AG08395 (cell line): ENCODE measurements at places on chromosomes 3 and 15.

DNA sequence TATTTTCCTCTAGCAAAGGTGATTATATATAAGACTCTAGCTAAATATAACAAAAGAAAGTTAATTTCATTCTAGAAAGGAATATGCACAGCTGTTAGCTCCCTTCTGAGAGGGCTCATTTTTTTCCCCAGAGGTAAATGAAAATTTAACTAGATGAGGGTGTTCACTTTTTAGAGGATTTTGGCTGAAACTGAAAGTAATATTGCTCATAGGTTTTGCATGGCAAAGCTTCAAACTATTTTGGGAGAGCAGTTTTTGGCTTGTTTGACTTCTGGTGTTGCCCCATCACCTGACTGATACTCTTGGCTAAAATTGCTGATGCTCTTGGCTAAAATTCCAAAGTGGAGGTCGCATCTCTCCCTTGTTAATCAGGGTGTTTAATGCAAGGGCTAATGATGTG, 311.9 kb downstream of the EDEM1 start:
- DNase-seq, result no peak

GRCh38 chr3:178512647-178513046, 23.6 kb upstream of the KCNMB2 start:
- DNase-seq, result no peak

DNA sequence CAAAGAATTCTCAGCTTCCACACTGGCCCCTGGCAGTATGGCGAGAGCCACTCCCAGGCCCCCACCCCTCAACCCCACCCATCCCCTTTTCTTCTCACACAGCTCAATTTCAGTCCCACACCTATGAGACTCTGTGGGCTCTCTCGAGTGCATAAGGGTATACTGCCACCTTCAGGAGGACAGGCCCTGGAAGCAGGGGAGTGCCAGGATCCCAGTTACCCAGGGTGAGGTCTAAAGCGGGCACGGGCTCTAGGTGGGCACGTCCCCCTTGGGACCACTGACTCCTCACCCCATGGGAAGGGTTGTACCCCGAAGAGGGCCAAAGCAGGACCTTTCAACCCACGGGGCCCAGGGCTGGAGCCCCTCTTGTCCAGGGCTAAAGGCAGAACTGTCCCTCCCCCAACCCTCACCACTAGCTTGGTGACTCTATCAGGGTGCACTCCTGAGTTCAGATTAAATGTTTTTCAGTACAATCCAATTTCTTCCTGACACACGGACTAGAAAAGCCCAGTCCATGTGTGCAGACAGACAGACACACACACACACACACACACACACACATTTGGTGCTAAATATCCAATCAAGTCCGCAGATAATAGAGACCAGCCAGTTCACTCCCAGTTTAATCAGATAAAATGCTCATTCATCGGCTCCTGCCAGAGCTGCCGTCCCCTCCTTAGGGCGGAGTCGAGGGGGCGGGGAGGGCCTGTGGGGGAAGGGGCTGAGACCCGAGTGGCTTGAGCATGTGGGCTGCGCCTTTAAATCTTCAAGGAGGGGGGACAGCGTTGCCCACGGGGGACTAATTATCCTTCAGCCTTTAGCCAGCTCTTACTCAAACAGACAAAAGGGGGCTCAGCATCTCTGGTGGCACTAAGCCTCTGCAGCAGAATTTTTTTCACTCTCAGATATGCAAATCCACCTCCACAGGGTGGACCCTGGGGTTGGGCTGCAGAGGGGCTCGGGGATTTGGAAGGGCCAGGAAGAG, 59.3 kb downstream of the CYP11A1 start:
- peak; percentile 86 for DNase-seq

GRCh38 chr3:144502402-144502801, 530.8 kb downstream of the DIPK2A start:
- no peak for DNase-seq

- DNase-seq, result no peak
Measured at GRCh38 chr3:31613654-31614053, 80.9 kb downstream of the STT3B start.

GRCh38 chr15:46442901-46443590, 808.2 kb downstream of the SQOR start:
- peak; percentile 61 for DNase-seq

- no peak for DNase-seq
Measured at GRCh38 chr3:65262548-65262947, 574.7 kb upstream of the ADAMTS9 start.

DNA sequence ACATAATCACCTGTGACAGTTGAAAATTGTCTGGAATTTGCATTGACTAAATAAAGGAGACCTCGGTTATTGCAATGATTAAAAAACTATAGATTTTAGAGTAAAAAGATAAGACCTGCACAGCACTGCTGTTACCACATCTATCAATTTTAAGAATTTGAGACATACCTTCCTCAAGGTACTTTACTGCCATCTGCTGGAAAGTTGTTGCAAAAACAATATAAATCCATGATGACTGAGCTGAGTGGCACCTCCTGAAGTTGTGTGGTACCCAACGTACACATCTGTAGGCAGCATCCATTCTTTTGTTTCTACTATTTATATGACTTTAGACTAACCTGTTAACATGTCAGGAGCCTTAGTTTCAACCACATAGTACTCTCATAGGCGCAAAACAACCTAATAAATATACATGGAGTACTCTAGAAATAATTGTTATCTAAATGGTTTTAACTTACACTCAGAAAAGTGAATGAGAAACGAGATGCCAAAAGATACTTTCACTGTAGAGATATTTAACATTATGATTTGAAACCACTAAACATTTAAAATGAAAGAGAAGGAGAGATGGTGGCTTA, 106.7 kb downstream of the GHSR start:
- peak; percentile 43 for DNase-seq

GRCh38 chr3:122917412-122917811, 110.2 kb downstream of the SEMA5B start:
- no peak for DNase-seq

DNA sequence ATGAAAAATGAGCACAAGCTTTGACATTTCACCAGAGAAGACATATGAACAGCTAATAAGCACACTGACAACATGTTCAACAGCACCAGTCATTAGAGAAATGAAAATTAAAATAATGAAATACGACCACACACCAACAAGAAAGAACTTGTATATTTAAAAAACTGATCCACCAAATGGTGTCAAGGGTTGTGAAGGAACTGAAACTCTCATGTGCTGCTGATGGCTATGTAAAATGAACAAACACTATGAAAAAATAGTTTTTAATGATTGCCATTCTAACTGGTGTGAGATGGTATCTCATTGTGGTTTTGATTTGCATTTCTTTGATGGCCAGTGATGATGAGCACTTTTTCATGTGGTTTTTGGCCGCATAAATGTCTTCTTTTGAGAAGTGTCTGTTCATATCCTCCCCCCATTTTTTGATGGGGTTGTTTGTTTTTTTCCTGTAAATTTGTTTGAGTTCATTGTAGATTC, 193.8 kb downstream of the SCAPER start:
- DNase-seq, result no peak

DNA sequence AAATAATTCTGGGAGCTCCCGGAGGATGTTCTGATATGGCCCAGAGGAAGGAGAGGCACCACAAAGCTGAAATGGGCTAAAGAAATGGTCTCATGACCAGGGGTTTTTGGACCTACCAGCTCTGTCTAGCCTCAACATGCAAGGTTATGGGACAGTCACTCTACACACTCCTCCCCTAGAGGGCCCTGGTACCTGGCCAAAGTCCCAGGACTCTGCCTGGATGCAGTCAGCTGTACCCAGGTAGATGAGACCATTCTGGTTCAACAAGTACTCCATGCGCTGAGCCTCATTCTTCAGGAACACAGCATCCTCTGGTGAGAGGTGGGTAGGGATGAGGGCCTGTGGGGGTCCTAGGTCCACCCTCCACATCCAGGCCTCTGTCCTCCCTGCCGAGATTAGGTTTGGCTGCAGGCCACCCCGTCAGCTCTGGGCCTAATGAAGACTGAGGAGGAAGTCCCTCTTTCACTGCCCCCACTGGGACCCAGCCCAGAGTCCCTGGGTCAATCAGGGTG, 9.5 kb downstream of the EPB42 start:
- DNase-seq, result no peak

GRCh38 chr3:58353722-58354553, 21.2 kb downstream of the PXK start:
- peak; percentile 43 for DNase-seq

DNA sequence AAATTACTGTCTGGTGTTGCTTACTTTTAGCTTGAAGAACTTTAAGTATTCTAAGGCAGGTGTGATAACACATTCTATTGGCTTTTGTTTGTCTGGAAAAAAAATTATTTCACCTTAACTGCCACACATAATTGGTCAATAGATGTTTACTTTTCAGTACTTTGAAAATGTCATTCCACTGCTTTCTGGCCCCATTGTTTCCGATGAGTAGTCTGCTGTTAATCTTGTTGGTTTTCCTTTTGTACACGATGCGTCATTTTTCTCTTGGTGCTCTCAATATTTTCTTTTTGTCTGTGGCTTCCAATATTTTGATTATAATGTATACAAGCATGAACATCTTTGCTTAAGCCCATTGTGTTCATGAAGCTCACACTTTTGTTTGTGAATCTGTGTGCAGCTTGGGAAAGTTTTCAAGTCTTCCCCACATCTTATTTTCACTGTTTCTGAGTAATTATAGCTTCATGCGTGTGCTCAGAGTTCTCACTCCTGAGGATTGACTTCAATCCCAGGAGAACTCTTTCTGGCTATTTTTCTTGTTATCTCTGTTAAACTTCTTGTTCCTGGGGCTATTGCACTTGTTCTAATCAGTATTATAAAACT, 664.7 kb downstream of the IGSF11 start:
- DNase-seq, result no peak

DNA sequence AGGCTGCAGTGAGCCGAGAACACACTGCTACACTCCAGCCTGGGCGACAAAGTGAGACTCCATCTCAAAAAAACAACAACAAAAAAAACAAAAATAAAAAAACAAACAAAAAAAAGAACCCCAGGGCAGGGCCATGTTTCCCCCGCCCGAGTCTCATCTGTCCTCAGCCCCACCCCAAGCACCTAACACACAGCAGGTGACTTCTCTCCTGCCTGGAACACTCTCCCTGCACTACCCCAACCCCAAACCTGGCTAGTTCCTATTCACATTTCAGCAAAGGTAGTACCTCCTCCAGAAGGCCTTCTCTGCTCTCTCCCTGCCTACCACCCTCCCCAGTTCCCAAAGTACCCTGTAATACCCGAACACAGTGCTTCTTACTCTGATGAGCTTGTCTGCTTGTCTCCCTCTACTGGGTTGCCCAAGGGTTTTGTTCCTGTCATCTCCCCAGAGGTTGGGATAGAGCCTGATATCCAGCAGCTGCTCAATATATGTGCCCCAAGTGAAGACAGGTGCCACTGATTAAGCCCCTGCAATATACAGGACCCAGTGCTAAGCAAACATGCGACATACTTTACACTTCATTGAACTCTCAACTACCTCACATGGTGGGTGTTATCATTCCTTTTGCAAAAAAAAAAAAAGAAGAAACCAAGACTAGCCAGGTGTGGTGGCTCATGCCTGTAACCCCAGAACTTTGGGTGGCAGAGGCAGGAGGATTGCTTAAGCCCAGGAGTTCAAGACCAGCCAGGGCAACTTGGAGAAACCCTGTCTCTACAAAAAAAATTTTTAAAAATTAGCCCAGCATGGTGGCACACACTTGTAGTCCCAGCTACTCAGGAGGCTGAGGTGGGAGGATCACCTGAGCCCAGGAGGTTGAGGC, 103.6 kb downstream of the DAPK2 start:
- no peak for DNase-seq

DNA sequence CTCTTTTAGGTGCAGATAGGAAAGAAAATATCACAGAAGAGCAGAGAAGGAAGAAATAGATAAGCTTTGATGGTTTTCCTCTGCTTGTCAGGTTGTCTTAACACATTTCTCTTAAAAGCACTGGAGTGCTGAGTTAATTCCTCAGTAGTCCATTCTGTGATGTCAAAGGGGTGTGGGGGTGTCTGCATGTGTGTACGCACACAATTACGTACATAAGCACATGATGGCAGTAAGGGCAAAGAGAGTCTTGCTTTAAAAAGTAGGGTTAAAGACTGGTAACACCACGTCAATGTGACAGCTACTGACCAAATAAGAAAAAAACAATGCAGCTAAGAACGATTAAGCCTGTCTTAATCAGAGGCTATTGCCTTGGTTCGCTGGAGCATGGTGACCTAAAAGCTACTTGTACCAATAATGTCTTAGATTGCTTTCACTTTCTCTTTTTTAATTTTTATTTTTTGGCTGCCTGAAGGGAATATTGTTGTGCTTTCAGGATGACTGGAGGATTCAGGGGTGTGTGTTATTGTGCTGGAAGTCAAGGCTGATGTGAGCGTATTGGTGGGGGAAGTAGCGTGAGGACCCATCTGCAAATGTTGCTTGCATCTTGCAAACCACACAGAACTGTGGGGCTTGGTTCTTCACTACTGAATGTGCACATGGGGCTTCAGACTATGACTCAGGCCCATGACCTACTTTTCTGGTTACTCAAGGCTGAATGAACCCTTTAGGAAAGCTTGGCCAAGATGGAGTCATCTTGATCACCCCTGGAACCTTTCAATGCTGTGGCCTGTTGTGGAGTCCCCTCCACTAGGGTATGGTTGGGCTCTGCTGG, 417.8 kb upstream of the TPM1 start:
- DNase-seq, result peak; percentile 83

- no peak for DNase-seq
Measured at GRCh38 chr3:52829906-52830463, 487 bp downstream of the ITIH4 start.

DNA sequence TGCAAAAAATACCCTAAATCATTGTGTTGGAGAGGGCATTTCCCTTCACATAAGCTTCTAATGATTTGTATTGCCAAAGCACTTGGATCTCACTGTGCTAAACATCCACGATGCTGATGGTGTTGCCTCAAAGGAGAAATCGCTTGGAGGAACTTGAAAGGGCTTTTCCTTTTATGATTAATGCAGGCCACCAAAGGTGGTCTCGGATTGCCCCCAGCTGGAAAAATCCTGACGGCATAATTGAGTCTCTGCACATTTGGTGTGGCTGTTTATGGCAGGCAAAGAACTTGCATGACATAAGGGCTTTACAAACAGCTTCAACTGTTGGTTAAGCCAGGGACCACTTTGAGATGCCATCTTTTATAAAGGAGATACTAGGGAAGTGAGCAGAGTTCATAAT, 664.0 kb upstream of the ADAMTS9 start:
- no peak for DNase-seq

DNA sequence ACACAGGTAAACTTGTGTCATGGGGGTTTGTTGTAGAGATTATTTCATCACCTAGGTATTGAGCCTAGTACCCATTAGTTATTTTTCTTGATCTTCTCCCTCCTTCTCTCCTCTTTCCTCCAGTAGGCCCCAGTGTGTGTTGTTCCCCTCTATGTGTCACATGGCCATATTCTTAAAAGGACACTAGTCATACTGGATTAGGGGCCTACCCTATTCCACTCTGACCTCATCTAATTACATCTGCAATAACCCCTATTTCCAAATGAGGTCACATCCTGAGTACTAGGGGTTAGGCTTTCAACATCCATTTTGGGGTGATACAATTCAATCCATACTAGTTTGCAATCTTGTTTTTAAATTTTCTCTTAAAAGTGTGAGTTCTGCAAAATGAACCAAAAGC, 142.8 kb downstream of the IMPG2 start:
- DNase-seq, result no peak

GRCh38 chr3:16496008-16496407, 17.5 kb downstream of the RFTN1 start:
- no peak for DNase-seq

- DNase-seq, result peak; percentile 96
Measured at GRCh38 chr3:127768346-127769008, 53.8 kb downstream of the MGLL start.
